ENCODE measurements at places on chromosomes 7 and 10.

DNA sequence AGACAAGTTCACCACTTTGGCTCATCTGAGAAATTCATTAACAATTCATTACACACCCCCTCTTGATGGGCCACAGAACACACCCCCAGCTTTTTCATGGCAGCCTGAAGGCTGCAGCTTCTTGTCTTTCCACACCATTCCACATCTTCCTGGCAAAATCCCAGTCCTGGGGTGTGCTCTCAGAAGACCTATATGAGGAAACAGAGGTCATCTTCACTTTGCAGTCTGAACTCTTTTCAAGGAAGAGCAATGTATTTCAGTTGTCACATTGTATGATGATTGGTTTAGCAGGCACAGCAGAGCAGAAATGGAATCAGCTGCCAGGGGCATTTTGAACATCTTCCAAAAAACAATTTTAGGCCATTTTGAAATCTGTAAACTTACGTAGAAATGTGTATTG is 7.8 kb upstream of the LRRC27 start:
- DNase-seq: no peak

DNA sequence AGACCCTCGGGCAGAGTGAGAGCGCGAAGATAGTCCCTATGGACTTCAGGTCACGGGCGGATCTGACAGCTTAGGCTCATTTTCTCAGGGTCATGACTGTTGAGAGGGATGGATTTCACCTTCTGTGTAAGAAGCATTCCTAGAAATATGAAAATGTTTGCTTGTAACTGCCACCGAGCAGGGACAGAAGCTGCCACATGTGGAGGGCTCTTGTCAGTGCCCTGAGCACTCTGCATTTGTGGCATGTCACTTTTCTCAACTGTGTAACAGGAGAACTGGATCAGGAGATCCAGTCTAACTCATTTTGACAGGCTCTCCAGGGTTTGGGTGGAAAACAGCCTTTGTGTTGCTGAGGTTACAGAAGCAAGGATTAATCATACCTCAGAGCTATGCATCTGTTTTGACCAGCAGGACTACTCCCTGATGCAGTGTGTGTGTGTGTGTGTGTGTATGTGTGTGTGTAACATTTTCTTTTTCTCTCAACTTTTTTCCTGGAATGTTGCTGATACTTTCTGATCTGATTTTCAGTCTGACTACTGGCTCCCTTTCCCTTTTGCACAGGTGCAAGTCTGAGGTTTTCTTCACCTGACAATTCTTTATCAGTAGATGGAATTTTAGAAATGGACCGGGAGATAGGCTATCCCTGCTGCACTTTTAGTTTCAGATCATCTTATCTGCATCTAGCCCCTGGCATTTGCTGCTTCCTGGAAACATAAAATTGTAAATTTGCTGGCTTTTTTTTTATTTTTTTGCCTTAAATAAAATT is 183.3 kb downstream of the STK31 start:
- no peak for DNase-seq

- DNase-seq: no peak
Measured at GRCh38 chr7:90210981-90211380, 559 bp upstream of the STEAP2 start.

- no peak for DNase-seq
Measured at GRCh38 chr7:80082213-80082612, 52.4 kb upstream of the GNAI1 start.

DNA sequence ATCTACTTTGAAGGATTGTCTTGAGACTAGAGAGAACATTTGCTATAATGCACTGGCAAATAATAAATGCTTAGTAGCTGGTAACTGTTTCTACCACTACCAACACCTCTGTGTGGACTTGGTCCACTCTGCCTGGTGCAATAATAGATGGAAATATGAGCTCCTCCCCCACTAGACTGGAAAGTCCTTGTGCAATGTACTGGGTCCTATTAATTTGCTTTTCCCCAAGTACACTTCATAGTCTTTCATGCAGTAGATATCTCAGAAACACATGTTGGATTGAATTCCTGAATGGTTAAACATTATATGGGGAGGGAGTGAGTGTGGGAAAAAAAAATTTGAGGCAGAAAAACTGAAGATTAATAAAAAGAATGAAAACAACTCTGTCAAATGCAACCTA is 119.3 kb downstream of the C10orf90 start:
- no peak for DNase-seq

GRCh38 chr7:422191-422885 is 97.3 kb downstream of the PDGFA start:
- no peak for DNase-seq

DNA sequence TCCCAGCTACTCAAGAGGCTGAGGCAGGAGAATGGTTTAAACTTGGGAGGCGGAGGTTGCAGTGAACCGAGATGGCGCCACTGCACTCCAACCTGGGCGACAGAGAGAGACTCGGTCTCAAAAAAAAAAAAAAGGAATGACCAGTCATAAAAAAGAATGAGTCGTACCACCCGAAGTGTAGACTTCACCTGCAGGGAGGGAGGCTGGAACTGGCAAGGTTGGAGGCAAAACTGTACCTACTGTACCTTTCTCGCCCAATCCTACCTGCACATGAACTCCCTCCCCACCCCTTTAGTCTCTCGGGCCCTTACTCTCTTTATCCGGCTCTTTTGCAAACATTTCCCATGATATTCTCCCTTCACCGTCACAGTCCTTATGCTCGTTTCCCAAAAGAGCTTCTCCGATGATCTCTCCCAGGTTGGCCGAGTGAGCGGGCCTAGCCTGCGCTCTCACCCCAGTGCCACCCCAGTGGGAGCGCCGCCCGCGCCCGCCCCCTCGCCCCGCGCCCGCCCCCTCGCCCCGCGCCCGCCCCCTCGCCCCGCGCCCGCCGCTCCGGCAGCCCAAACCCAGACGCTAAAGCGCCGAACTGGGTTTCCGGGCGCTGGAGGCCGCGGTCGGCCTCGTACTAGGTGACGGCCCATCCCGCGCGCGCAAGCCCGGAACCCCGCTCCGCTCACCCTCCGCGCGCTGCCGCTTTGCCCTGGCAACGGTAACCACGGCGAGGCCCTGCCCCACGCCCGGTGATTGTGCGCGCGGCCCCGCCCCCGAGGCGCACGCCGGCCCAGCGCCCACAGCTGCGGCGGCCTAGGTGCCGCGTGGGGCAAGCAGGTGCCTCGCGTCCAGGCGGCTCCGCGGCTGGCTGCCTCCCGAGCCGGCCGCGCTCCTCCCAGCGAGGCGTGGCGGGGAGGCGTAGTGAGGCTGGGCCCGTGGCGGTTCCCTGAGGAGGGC is at the start of gene SMKR1:
TSS of gene SMKR1 (plus strand) at position 772 of the 948 bp plus-strand sequence. CDS start 294 bp downstream, outside the sequence.
- no peak for DNase-seq

GRCh38 chr7:129047761-129048160 is 7.2 kb downstream of the TNPO3 start:
- no peak for DNase-seq

DNA sequence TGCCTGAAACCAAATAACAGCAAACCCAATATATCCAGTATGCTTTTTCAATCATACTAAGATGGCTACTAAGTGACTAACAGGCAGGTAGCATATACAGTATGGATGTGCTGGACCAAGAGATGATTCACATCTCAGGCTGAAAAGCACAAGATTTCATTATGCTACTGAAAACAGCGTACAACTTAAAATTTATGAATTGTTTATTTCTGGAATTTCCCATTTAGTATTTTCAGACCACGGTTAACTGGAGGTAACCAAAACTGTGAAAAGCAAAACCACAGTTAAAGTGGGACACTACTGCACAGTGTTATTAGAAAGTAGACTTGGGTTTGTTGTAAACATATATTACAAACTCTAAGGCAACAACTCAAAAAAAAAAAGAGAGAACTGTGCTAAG is 91.5 kb downstream of the KMT2C start:
- DNase-seq: no peak

DNA sequence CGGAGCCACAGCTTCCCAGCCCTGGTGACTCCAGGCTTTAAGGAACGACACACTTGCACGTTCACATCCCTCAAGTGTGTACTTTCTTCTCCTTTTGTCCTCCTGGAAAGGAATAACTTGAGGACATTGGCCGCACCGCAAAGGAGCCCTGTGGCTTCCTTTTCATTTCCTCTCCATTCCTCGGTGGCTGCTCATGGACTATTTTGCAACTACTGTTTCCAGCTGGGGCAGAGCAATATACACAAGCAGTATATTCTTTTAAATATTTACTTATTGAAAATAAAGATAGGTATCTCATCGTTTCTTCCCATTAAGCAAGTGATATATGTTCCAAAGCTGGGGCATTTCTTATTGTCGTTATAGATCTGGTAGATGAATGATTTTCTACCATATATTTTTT is 97.2 kb upstream of the LYZL1 start:
- DNase-seq: no peak

- DNase-seq: no peak
Measured at GRCh38 chr7:10918093-10918590, 55.5 kb upstream of the PHF14 start.

GRCh38 chr10:93462881-93463280 is 19.3 kb downstream of the MYOF start:
- no peak for DNase-seq

DNA sequence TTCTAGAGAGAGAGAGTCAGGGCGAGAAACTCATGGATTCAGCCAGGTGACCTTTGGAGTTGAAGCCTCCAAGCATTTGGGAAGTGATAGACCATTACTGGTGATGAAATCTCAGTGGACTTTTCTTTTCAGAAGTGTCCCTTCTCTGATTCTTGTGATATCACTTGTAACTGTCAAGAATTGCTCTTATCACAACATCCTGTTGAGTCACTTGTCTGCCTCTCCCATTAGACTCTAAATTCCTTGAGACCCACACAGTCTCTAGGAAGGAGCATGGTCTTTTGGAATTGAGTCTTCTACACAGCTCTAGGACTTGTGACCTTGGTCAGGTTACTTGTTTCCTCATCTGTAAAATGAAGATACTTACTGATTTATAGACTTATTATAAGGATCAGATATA is 81.0 kb downstream of the CFAP58 start:
- DNase-seq: no peak

Measured in cerebellar nuclear complex (tissue), 1 donor.